Aorta (tissue), 5 donors: ENCODE measurements at places on chromosomes 13 and 19.

GRCh38 chr19:16847430-16847829 lies 18.2 kb downstream of the SIN3B start:
- no peak overlapping the region for H3K27ac ChIP-seq
- peaks cover 11% of the 10 kb centered on the region for H3K36me3 ChIP-seq
- peak; percentile 66 for DNase-seq
- no peaks in the 10 kb centered on the region for H3K4me1 ChIP-seq
- H3K27me3 ChIP-seq, result no peaks in the 10 kb centered on the region

GRCh38 chr13:37085606-37086005 lies 19.9 kb downstream of the CSNK1A1L start:
- no peaks in the 10 kb centered on the region for H3K27me3 ChIP-seq
- H3K27ac ChIP-seq, result no peak overlapping the region
- H3K36me3 ChIP-seq, result no peaks in the 10 kb centered on the region

DNA sequence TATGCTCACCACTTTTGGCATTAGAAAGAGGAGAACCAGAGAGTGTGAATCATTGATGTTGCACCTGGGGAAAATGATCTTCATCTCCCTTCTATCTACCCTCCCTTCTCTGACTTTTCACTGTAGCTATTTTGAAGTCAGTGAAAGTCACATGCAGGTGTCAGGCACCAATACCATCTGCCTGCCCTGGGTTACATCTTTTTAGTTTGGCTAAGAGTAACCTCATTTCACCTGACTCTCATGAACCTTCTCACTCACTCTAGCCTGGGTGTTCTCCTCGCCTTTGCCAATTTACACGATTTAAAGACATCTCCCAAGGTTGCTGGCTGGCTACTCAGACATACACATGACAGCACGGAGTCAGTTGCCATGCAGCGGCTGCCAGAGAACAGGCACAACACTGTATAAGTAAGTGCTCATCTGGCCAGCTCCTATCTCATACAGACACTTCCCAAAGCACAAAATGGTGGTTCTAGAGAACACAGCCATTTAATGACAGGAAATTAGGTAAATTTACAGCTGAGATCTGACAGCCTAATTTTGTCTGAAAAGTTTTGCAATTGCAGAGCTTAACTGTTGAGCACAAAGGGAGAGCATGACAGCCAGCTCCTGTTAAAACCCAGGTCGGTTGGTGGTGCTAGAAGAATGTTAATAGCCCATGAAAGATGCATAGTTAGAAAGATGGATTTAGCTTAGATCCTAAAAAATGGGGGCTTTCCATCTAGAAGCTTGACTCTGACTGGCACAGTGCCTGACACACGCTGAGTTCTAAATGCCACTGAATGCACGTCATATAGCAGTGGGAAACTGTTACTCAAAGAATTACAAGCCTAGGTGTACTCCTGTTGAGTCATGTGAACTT lies 32.5 kb downstream of the LCP1 start:
- no peak overlapping the region for H3K27ac ChIP-seq
- H3K4me3 ChIP-seq, result no peak overlapping the region

- no peak for DNase-seq
- H3K4me1 ChIP-seq, result no peaks in the 10 kb centered on the region
- H3K27me3 ChIP-seq, result no peaks in the 10 kb centered on the region
- H3K4me3 ChIP-seq, result no peak overlapping the region
- H3K27ac ChIP-seq, result no peak overlapping the region
- no peaks in the 10 kb centered on the region for H3K36me3 ChIP-seq
Observed at GRCh38 chr13:33263976-33264619, 21.5 kb downstream of the STARD13 start.

- no peak overlapping the region for H3K27ac ChIP-seq
- H3K4me3 ChIP-seq, result no peak overlapping the region
- H3K36me3 ChIP-seq, result no peaks in the 10 kb centered on the region
- DNase-seq, result no peak
- no peaks in the 10 kb centered on the region for H3K4me1 ChIP-seq
- H3K27me3 ChIP-seq, result no peaks in the 10 kb centered on the region
Observed at GRCh38 chr19:1151917-1152587, 22.0 kb downstream of the SBNO2 start.

DNA sequence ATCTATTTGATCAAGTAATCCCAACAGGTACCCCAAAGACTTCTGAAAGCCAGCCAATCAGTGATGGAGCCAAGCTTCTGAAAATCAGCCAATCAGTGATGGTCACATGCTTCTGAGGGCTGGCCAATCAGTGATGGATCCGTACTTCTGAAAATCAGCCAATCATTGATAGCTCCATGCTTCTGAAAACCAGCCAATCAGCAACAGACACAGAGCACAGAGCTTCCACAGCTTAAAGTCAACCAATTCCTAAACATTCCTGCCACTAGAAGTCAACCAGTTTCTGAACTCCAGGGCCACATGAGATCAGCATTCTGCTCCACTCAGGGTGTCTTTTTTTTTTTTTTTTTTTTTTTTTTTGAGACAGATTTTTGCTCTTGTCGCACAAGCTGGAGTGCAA lies 8.2 kb upstream of the HSD17B14 start:
- no peak overlapping the region for H3K27ac ChIP-seq
- DNase-seq, result no peak
- H3K27me3 ChIP-seq, result no peaks in the 10 kb centered on the region
- no peaks in the 10 kb centered on the region for H3K36me3 ChIP-seq
- H3K4me1 ChIP-seq, result no peaks in the 10 kb centered on the region
- H3K4me3 ChIP-seq, result no peak overlapping the region

GRCh38 chr13:33537026-33537425 lies 251.5 kb upstream of the STARD13 start:
- no peaks in the 10 kb centered on the region for H3K36me3 ChIP-seq
- no peaks in the 10 kb centered on the region for H3K27me3 ChIP-seq
- H3K27ac ChIP-seq, result peak overlapping the region; percentile 43
- H3K4me1 ChIP-seq, result peaks cover 2% of the 10 kb centered on the region

GRCh38 chr13:75135325-75135825 lies 346.6 kb downstream of the TBC1D4 start:
- no peak overlapping the region for H3K4me3 ChIP-seq
- H3K4me1 ChIP-seq, result peaks cover 4% of the 10 kb centered on the region
- H3K27me3 ChIP-seq, result no peaks in the 10 kb centered on the region
- H3K27ac ChIP-seq, result no peak overlapping the region
- no peaks in the 10 kb centered on the region for H3K36me3 ChIP-seq

GRCh38 chr19:38099966-38100365 lies 124.1 kb downstream of the DPF1 start:
- peaks cover 3% of the 10 kb centered on the region for H3K36me3 ChIP-seq
- DNase-seq, result no peak
- no peak overlapping the region for H3K4me3 ChIP-seq
- H3K27ac ChIP-seq, result no peak overlapping the region
- no peaks in the 10 kb centered on the region for H3K27me3 ChIP-seq
- no peaks in the 10 kb centered on the region for H3K4me1 ChIP-seq

DNA sequence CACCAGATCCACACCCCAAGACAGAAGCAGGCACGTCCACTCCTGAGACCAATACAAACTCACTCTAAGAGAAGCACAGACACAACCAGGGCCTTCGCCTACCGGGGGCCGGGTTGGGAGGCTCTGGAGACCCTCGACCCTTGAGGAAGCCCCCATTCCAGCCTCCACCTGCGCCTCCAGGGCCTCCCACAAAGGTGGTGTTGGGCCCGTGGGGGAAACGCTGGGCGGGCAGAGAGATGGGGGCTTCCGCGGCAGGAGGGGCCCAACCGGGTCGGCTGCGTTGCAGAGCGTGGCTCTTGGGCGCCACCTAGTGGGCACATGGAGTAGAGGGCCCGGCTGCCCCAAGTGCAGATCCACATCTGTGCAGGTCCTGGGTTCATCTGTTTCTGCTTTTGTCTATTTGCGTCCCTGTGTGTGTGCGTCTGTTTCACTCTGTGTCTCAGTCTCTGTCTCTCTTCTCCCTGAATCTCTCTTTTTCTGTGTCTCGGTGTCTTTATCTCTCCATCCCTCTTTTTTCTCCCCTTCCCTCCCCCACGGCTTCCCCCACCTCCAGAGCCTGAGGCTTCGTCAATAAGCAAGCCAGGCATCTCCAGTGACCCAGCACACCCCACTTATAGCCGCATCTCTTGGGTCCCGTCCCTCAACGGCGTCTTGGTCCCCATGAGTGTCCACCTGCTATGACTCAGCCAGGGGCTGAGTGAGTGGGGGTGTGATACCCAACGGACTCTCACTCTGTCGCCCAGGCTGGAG lies 10.5 kb upstream of the TINCR start:
- H3K27ac ChIP-seq, result no peak overlapping the region
- no peaks in the 10 kb centered on the region for H3K4me1 ChIP-seq
- DNase-seq, result peak; percentile 66
- no peak overlapping the region for H3K4me3 ChIP-seq
- H3K36me3 ChIP-seq, result no peaks in the 10 kb centered on the region

DNA sequence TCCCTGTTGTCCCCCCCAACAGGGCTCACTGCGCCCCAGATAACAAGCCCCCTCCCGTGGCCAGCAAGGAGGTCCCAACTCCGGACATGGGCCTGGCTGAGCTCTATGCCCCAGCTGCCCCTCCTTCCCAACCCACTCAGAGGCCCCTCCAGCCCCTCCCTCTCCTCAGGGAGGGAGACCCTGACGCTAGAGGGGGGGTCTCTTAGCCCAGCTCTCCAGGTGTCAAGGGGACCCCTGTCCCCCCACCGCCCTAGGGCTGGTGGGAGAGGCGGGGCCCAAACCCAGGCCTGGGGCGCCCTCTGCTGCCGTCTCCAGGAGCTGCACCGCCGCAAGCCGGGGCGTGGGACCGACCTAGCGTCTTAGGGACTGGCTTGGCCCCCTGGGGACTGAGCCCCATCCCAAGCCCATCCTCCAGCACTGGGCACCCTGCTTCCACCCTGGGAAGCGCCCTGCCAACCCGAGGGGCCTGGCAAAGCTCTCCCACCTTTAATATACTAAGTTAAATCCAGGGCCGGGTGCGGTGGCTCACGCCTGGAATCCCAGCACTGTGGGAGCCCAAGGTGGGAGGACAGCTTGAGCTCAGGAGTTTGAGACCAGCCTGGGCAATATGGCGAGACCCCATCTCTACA lies 1.4 kb downstream of the GRIN3B start:
- H3K27me3 ChIP-seq, result no peaks in the 10 kb centered on the region
- no peak for DNase-seq
- no peak overlapping the region for H3K27ac ChIP-seq
- H3K36me3 ChIP-seq, result no peaks in the 10 kb centered on the region
- no peaks in the 10 kb centered on the region for H3K4me1 ChIP-seq

DNA sequence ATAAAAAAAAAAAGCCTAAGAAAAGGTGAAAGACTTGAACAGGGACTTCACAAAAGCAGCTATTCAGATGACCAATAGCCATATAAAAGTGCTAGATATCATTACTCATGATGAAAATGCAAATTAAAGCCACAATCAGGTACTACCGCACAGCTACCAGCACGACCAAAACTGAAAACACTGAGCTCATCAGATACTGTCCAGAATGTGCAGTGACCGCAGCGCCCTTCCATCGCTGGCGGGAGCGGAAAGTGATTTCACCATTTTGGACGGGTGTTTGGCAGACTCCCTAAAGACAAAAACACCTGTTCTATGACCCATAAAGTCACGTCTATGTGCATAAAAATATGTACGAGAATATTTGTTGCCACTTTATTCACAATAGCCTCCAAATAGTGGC lies 60.7 kb downstream of the SLC6A16 start:
- no peaks in the 10 kb centered on the region for H3K4me1 ChIP-seq
- no peaks in the 10 kb centered on the region for H3K27me3 ChIP-seq
- H3K4me3 ChIP-seq, result no peak overlapping the region
- DNase-seq, result no peak

DNA sequence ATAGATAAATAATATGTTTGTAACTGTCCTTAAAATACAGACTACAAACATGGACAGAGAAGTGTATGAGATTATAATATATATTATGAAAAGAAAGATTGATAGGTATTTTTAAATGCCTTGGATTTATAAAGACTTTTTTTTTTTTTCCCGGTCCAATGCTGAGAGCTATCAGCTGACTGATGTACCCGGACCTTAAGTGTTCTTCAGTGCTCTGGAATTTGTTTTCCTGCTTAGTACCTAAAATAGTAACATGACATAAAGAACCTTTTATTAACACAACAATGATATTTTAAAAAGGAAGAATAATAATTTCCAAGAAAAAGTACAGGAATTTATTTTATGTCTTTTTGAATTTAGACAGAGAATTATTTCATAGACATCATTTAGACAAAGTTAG lies 795.5 kb upstream of the PCDH9 start:
- H3K27me3 ChIP-seq, result no peaks in the 10 kb centered on the region
- no peaks in the 10 kb centered on the region for H3K36me3 ChIP-seq
- no peak overlapping the region for H3K27ac ChIP-seq
- DNase-seq, result no peak
- no peak overlapping the region for H3K4me3 ChIP-seq
- H3K4me1 ChIP-seq, result no peaks in the 10 kb centered on the region

GRCh38 chr13:113845723-113846635 lies 17.9 kb downstream of the GAS6 start:
- no peaks in the 10 kb centered on the region for H3K27me3 ChIP-seq
- DNase-seq, result no peak
- peaks cover 7% of the 10 kb centered on the region for H3K36me3 ChIP-seq

DNA sequence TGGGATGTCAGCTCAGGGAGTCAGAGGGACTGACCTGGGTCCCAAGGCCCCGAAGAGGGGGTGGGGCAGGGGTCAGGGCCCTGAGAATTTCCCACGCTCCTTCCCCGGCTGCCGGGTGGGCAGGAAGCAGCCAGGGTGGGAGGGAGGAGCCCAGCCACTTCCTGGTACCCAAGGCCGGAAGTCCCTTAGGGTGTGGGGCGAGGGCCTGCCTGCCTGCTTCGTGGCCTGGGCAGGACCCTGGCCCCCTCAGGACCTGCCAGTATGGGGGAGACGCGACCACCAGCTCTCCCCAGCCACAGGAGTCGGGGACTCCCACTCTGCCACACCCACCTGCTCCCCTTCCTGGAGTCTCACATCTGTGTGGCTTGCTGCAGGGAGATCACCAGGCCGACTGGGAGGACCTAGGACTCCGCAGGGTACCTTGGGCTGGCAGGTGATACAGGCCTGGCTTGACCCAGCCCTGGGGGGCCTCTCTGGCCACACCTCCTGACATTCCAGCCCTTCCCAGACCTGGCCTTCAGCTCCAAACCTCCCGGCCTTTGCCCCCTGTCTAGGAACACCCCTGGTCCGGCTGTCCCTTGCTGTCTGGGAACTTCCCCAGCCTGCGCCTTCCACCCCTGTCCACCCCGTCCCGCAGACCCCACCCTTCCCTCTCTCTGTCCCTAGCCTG lies 9.8 kb upstream of the CIRBP start:
- H3K27me3 ChIP-seq, result no peaks in the 10 kb centered on the region
- H3K4me1 ChIP-seq, result peaks cover 2% of the 10 kb centered on the region
- no peak overlapping the region for H3K27ac ChIP-seq
- peaks cover 6% of the 10 kb centered on the region for H3K36me3 ChIP-seq
- DNase-seq, result peak; percentile 86
- H3K4me3 ChIP-seq, result no peak overlapping the region

GRCh38 chr13:68056816-68057710 lies 826.9 kb upstream of the PCDH9 start:
- H3K4me1 ChIP-seq, result no peaks in the 10 kb centered on the region
- no peaks in the 10 kb centered on the region for H3K27me3 ChIP-seq
- H3K4me3 ChIP-seq, result no peak overlapping the region
- no peak overlapping the region for H3K27ac ChIP-seq

- H3K36me3 ChIP-seq, result no peaks in the 10 kb centered on the region
- no peaks in the 10 kb centered on the region for H3K4me1 ChIP-seq
- no peaks in the 10 kb centered on the region for H3K27me3 ChIP-seq
- H3K27ac ChIP-seq, result no peak overlapping the region
- no peak overlapping the region for H3K4me3 ChIP-seq
Observed at GRCh38 chr19:38634757-38635482, 12.5 kb upstream of the ACTN4 start.

GRCh38 chr19:40365613-40366401 lies 17.3 kb downstream of the PLD3 start:
- H3K27me3 ChIP-seq, result no peaks in the 10 kb centered on the region
- no peaks in the 10 kb centered on the region for H3K36me3 ChIP-seq
- no peak overlapping the region for H3K27ac ChIP-seq
- H3K4me1 ChIP-seq, result no peaks in the 10 kb centered on the region
- DNase-seq, result peak; percentile 83
- H3K4me3 ChIP-seq, result no peak overlapping the region
